ENCODE measurements at places on chromosomes 12 and 14.

DNA sequence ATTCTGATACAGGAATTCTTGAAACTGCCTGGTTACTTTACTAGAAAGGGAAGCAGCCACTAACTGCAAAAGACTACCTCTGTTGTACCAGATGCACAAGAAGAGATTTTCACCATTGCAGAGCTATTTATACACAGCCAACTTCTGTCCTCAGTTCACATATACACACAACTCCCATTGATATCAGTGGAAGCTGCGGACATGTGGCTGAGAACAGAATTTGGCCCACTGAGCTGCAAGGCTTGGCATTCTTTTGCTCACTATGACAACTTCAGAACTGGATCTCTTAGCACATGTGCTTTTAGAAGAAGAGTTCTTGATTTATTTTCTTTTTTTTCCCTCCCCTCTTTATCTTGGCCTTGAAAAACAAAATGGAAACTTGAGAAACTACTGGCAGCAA, 28.3 kb downstream of the PTPRO start:
- no peak for DNase-seq

DNA sequence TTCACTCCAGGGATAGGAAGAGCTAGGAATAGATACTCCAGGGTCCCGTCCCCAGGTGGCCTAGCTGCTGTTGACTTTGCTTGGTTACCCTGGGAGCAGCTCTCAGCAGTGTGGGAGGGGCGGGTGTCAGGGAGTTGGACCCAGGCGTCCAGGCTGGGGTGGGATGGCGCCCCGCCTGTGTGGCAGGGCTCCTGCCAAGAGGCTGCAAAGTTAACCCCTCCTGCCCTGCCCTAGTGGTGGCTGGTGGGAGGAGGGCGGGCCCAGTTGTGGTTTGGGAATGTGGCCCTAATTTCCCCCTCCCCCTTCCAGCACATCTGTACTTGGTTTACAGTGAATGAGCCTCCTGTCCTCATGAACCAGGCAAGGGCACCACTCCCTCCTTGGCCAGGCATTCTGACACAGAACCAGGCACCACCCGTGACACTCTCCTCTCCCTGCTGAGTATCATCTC, 1.7 kb upstream of the RARG start:
- no peak for DNase-seq

GRCh38 chr14:103662029-103662428, 33.0 kb downstream of the KLC1 start:
- no peak for DNase-seq

DNA sequence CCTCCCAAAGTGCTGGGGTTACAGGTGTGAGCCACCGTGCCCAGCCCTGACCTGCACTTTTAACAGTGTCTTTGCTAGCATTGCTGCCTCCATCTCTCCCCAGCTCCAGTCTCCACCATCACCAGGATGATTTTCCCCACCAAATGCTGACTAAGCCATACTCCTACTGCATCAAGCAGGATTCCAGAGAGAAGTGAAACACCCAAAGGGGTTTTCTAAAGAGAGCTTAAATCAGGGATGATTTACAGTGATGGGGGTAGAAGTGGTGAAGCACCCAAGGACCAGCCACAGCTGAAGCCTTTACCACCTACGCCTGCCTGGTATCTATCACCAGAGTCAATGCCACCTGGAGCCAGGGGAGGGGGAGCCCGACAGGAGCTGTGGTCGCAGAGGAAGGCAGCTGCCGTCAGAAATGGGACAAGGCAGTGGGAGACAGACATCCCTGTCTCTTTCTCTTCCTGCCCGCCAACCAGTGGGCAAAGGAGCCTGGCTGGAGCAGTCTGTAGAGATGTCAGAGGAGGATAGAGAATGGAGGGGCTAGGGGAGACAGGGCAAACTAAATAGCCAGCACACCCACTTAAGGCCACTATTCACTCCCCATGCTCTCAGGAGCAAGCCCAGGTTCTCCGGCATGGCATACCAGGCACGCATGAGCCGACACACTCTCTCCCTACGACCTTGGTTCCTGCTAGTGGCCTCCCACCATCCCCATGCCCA, 22.4 kb upstream of the CD9 start:
- no peak for DNase-seq

DNA sequence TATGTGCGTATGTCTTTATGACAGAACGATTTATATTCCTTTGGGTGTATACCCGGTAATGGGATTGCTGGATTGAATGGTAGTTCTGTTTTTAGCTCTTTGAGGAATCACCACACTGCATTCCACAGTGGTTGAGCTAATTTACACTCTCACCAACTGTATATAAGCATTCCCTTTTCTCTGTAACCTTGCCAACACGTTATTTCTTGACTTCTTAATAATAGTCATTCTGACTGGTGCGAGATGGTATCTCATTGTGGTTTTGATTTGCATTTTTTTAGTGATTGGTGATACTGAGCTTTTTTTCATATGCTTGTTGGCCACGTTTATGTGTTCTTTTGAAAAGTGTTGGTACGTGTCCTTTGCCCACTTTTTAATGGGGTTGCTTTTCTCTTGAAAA, 49.7 kb downstream of the FRS2 start:
- DNase-seq, result no peak

DNA sequence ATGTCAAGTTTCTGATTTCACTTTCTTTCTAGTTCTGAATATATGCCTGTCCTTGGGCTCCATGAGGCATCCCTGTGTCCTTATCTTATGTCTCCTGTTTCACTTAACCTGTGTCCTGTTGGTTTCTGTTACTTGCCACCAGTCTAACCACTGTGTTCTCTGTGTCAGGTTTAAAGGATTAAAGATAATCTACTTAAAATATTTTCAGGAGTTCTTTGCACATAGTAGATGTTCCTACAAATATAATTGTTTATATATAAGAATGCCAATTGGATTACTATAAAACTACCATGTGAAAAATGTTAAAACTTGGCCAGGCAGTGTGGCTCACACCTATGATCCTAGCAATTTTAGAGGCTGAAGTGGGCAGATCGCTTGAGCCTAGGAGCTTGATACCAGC, 406.4 kb downstream of the CCER1 start:
- no peak for DNase-seq

- no peak for DNase-seq
These were observed 674.3 kb upstream of the MDGA2 start for GRCh38 chr14:48349689-48350088.

GRCh38 chr14:25009891-25010290, 40.1 kb downstream of the STXBP6 start:
- DNase-seq, result no peak

GRCh38 chr12:108665608-108666202, 32.0 kb upstream of the SELPLG start:
- no peak for DNase-seq

DNA sequence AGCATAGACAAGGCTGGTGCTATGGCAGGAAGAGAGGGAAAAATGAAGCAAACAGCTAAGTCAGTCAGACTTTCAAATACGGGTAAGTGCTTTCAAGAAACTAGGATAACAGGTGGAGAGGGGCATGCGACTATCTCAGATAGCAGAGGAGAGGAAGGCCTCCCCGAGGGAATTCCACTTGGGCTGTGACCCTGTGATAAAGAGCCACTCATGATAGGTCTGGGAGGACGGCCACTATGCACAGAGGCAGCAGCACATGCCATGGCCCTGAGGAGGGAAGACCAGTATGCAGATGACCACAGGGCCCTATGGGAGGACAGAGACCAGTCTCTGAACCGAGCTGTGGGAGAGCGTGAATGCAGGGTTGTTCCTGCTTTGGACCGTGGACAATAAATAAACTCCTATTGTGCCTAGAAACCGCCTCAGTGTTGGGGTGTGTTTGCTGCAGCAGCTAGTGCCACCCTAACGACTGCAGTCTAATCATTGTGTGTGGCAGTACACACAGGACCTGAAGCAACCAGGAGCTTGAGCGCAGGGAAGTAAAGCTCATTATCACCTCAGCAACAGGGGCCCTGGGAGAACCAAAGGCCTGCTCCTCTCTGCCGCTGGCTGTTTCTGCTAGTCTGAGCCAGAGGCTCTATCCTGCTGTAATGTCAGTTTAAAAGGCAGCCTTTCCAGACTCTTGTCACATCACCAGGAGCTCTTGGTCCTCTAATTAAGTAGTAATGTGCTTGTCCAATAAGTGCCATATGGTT, 119.1 kb downstream of the CACNA1C start:
- no peak for DNase-seq

- no peak for DNase-seq
These were observed 120.2 kb upstream of the DNM1L start for GRCh38 chr12:32558903-32559302.

DNA sequence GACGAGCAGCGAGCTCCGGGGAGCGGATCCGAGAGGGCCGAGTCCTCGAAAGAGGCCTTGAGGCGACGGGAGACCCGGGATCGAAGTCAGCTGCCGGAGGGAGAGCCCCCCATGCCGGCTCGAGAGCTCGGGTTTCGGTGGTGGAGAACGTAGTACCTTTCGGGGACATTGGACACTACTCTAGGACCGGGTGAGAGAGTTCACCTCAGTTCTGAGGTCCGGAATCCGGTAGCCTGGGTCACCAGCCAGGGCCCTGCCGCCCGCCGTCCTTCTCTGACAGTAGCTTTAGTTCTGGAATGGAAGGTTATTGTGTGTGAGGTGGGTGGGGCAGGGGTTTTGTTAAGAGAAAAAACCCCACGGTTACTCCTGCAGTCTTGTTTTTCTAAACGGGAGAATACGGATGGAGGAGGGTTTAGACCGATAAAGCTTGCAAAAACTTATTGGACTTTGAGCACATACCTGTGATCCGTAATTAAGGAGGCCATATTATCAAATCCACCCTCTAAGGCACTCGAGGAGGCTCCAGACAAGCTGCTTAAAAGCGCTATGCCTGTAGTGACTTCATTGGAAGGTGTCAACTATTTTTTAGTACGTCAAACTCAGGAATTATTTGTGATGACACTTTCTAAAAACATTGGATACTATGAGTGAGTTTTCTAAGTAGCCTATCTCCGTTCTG, 765 bp downstream of the SCYL2 start:
- peak; percentile 23 for DNase-seq

- DNase-seq, result no peak
These were observed 71.0 kb downstream of the TESC start for GRCh38 chr12:117028254-117028653.

GRCh38 chr14:52283099-52283498, 15.6 kb downstream of the PTGDR start:
- no peak for DNase-seq

DNA sequence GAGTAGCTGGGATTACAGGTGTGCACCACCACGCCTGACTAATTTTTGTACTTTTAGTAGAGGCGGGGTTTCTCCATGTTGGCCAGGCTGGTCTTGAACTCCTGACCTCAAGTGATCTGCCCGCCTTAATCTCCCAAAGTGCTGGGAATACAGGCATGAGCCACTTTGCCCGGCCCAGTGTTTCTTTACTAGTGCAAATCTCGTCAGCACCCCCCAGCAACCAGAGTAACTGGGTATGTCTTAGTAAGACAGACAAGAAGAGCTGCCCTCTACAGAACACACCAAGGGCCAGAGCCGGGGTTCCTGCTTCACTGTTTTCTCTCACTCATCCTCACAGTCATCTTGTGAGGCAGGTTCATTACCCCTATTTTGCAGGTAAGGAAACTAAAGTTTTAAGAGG, 78.5 kb upstream of the GPR68 start:
- no peak for DNase-seq

- no peak for DNase-seq
These were observed 6.7 kb downstream of the FNTB start for GRCh38 chr14:64993266-64993930.

- DNase-seq, result no peak
These were observed 1.3 kb upstream of the IGFBP6 start for GRCh38 chr12:53096089-53096741.

DNA sequence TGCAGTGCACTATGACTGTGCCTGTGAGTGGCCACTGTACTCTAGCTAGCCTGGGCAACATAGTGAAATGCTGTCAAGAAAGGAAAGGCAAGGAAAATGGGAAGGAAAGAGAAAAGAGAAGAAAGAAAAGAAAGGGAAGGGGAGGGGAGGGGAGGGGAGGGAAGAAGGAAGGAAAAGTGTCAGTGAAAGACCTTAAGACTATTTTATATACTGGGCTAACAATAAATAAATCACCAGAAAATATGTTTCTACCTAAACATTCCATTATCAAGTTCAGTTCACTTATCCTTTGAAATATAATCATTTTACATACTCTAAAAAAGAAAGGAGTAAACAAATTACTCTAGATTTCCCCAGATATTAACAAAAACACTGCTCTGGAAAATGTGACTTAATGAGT, 22.1 kb downstream of the COCH start:
- DNase-seq, result no peak

- DNase-seq, result no peak
These were observed 866 bp downstream of the KRT79 start for GRCh38 chr12:52832985-52833905.

GRCh38 chr12:101414533-101415119, 7.1 kb upstream of the ARL1 start:
- DNase-seq, result no peak

DNA sequence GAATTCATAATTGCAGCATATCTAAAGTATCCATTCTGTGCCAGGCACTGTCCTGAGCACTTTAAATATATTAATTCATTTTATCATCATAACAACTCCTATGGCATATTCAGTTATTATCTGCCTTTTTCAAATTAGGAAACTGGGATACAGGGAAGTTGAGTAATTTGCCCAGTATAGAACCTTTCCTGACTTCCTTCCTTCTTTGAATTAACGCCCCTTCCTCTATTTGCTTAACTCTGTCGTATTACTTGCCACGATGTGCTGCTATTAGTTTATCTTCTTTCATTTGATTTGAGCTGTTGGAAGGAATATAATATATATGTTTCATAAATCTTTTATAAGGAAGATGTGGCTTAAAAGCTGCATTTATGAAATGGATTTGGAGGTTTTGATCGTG, 25.4 kb upstream of the FAM177A1 start:
- DNase-seq, result no peak

- DNase-seq, result no peak
These were observed 361.9 kb upstream of the FKBP4 start for GRCh38 chr12:2432856-2433255.

DNA sequence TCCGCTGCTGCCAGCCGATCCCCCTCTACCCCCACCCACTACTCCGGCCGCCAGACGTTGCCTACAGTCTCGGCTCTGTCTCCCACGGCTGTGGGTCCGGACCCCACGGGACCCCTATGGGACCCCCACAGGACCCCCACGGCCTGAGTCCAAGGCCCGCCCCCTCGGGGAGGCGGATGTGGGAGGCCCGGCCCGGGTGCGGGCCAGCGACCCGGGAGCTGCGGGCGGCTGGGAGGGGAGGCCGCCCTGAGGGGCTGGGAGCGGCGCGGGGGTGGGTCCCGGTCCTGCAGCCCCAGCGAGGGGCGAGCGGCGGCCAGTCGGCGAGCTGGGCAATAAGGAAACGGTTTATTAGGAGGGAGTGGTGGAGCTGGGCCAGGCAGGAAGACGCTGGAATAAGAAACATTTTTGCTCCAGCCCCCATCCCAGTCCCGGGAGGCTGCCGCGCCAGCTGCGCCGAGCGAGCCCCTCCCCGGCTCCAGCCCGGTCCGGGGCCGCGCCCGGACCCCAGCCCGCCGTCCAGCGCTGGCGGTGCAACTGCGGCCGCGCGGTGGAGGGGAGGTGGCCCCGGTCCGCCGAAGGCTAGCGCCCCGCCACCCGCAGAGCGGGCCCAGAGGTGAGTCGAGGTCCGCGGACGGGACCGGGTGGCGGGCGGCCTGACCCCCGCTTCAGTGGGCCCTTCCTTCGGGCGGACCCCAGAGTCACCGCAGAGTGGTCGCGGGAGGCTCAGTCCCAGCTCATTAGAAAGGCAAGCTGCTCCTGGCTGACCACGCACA, at the start of gene ACVRL1:
Gene ACVRL1 (plus strand): TSS at position 422 of the 773 bp plus-strand sequence. CDS start 4,971 bp downstream, outside the sequence.
- no peak for DNase-seq

- DNase-seq, result no peak
These were observed 101.5 kb downstream of the HELB start for GRCh38 chr12:66403746-66404145.

Measured in stimulated activated CD4-positive, alpha-beta T cell treated with anti-CD3 and anti-CD28 coated beads, Interleukin-2, amount 100 ng/mL, for 48 hours (primary cell).